Activated T-cell treated with anti-CD3 and anti-CD28 coated beads, Interleukin-2, amount 50 U/mL, for 4 hours (primary cell): ENCODE measurements at places on chromosomes 2 and 18. TPM values are rescaled to one million over a fixed set of nuclear protein-coding genes. Genes with fewer than 3 reads are reported as not detected.

DNA sequence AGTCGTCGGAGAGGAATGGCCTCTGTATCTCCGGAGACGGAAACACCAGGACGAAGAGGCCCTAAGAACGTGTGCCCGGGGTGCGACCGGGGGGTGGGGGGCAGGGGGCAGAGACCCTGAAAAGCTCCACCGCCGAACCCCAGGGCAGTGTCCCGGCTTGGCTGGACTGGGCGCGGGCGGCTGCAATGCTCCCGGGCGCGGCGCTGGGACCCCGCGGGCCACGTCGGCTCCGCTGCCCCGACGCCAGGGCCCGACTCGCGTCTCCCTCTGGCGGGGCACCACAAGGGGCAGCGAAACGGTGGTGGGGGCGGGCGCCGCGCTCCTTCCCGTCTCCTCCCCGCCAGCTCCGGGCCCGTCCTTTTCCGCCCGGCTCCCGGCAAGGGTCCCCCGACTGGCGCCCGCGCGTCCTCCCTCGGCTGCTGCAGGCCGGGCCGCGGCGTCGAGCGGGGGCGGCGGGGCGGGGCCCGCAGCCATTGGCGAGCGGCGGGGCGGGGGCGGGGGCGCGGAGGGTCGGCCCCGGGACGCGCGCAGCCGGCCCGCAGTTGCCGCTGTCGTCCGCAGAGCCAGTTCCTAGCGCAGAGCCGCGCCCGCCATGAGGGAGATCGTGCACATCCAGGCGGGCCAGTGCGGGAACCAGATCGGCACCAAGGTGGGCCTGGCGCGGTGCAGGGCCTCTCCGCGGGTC is at the start of gene TUBB6:
TUBB6 (plus strand) TSS at position 541 of the 685 bp plus-strand sequence; CDS start at position 593, 52 bp downstream.
- DNase-seq: no peak

- DNase-seq: no peak
Measured at GRCh38 chr2:158803506-158803905, 8.4 kb downstream of the DAPL1 start.

DNA sequence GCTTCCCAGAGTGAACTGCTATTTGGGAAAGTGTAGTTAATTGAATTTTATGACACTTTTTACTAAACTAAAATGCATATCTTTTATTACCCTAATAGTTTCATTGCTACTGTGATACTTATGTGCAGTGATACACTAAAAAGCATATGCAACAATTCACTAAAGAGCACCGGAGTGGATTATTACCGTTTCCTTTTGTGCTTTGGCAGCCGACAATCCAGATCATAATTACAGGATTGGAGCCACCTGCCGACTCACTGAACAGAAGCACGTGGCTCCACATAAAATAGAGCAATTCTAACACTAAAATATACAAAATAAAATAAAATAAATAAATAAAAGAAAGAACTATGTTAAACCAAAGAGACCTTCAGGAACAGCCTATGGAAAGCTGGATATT is 583.4 kb downstream of the NRXN1 start:
- no peak for DNase-seq

DNA sequence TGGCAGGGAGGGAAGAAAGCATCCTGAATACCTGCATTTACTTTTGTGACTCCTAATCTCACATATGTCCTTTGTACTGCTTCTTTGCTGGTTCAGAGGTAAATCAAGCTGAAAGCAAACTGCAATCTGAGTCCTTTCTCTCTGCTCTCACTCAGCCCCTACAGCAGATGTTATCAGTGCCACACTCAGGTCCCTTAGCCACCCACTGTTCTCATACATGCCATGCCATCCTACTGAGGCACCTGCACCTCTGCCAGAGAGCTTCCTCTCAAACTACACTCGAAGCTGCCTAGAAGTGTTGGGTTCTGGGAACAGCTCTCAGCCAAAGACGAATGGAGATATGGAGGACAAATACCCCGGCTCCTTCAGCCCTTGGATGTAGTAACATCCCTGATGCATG is 244.5 kb downstream of the TXNL1 start:
- no peak for DNase-seq

- no peak for DNase-seq
Measured at GRCh38 chr2:186697536-186697935, 3.7 kb downstream of the FAM171B start.

The MARCO gene
- not detected for total RNA-seq

GRCh38 chr2:231409776-231410175 is 14.3 kb downstream of the B3GNT7 start:
- DNase-seq: no peak

DNA sequence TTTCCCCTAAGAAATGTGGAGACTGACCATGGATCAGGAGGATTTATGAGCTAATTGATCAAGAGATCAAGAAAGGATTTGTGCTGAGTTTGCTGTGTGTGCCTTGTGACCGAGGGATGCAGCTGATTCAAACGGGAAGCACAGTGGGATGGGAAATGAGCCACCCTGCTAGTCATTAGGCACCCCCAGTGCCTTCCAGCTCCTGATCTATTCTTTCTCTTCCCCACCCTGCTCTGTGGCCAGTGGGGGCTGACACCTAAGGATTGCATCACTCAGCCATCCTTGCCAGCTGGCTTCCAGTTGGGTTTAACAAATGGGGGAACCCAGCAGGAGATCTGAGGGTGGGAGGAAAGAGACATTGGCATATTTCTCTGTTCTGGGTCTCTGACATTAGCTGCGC is 132.2 kb upstream of the CXCR4 start:
- DNase-seq: no peak
